Spinal cord (tissue), 10 donors: ENCODE measurements at places on chromosomes 16 and 17. TPM values are rescaled to one million over a fixed set of nuclear protein-coding genes. Genes with fewer than 3 reads are reported as not detected.

RCVRN gene
- not detected for total RNA-seq

GDPD3 gene
- total RNA-seq: 4.8 TPM

EVI2A gene
- 58.7 TPM for total RNA-seq

IQCK gene
- total RNA-seq: 12.0 TPM

HOXB4 gene
- total RNA-seq: 6.5 TPM

CHRNE gene
- 0.69 TPM for total RNA-seq

WIPI1 gene
- 84.8 TPM for total RNA-seq

ITGAE gene
- 34.4 TPM for total RNA-seq

TTLL6 gene
- 0.61 TPM for total RNA-seq

TANGO6 gene
- total RNA-seq: 24.8 TPM

ABCC11 gene
- total RNA-seq: 0.30 TPM

ALOXE3 gene
- 0.50 TPM for total RNA-seq

AHSP gene
- 46.4 TPM for total RNA-seq

TOX3 gene
- total RNA-seq: 6.3 TPM

SUZ12 gene
- 39.4 TPM for total RNA-seq

PIRT gene
- total RNA-seq: 7.3 TPM

GDE1 gene
- 65.2 TPM for total RNA-seq

BRIP1 gene
- 6.8 TPM for total RNA-seq

TMEM238L gene
- not detected for total RNA-seq

UNC45B gene
- 0.11 TPM for total RNA-seq

CDH15 gene
- 0.59 TPM for total RNA-seq

FAM20A gene
- 13.1 TPM for total RNA-seq

LRRC75A gene
- 6.9 TPM for total RNA-seq

SLC16A6 gene
- total RNA-seq: 11.1 TPM

SAP30BP gene
- total RNA-seq: 44.3 TPM

EPX gene
- total RNA-seq: 1.2 TPM

CD300E gene
- total RNA-seq: 0.17 TPM

TEX19 gene
- not detected for total RNA-seq

FOXJ1 gene
- 41.0 TPM for total RNA-seq

SPATA32 gene
- not detected for total RNA-seq

C1QL1 gene
- 20.4 TPM for total RNA-seq

MMP2 gene
- 110 TPM for total RNA-seq
